T-helper 9 cell (primary cell): ENCODE measurements at places on chromosomes 2 and 18.

DNA sequence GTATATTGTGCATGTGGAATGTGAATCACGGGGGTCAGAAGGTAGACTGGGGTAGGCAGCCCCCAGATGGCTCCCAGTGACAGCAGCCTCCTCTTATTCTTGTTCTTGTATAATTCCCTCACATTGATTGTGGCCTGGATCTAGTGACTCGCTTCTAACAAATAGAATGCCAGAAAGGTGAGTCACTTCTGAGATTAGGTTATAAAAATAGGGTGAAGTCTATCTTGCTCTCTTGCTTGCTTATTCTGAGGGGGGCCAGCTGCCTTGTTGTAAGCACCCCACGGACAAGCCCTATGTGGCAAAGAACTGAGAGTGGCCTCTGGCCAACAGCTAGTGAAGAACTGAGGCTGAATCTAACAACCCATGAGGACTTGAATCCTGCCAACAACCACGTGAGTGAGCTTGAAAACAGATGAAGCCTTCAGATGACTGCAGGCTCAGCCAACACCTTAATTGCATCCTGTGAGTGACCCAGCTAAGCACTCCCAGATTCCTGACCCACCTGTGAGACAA is 15.6 kb upstream of the RMND5A start:
- no peak for DNase-seq

GRCh38 chr18:13382366-13382953 is 163.9 kb downstream of the LDLRAD4 start:
- peak; percentile 41 for DNase-seq

DNA sequence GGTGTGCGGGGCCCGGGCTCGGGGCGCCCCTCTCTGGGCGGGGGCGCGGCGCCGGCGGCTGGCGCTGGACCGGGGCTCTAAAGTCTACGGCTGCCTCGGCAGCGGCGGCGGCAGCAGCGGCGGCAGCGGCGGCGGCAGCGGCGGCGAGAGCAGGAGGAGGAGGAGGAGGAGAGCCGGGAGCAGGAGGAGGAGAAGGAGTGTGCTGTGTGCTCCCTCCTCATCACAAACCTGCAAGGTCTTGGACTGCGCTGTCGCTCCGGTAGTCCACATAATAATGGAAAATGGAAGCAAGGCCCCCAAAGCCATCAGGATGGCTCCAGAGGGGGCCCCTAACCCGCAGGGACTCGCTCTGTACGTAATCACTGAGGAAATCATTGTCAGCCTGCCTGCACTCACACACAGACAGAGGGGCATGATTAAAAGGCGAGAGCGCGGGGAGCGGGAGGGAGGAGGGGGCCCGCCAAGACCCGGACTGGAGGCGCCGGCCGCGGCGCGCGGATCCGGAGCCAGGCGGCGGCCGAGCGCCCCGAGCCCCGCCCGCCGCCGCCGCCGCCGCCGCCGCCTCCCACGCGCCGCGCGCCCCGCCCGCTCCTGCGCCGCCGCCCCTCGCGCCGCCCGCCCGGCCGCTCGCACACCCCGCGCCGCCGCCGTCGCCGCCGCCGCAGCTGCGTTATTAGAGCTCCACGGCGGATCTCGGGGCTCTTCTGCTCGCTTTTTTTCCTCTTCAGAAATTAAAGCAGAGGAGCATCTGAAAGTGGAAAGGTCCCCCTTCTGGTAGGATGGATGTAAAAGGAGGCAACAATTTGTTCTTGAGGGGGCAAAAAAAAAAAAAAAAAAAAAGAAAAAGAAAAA is at the start of gene ZNF521:
Gene ZNF521 (minus strand): TSS at position 390 of the 852 bp plus-strand sequence. CDS start 1,220 bp downstream, outside the sequence.
- no peak for DNase-seq

- DNase-seq, result no peak
Measured at GRCh38 chr2:46548103-46548486, 68.7 kb downstream of the TMEM247 start.

GRCh38 chr18:37853706-37854105 is 288.1 kb upstream of the CELF4 start:
- DNase-seq, result no peak
